ENCODE measurements at places on chromosomes 5 and 9. TPM values are rescaled to one million over a fixed set of nuclear protein-coding genes. Genes with fewer than 3 reads are reported as not detected.

The FIBCD1 gene
- not detected for total RNA-seq

DNA sequence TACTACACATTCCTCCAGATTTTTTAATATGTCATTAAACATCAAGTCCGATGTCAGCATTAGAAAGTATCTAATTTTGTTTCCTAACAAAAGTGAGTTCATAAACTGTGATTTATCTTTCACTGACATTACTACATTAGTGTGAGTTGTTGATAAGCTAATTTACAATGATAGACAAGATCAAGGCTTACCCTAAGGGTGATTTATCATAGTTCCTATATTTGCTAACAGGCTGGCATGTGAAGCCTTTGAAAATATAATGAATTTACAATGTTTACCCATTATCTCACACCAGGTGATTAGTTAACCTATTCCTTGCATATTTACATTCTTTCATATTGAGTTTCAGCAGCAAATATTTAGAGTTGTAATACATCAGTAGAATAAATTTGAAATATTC is 1096.9 kb upstream of the NUDT12 start:
- no peak for DNase-seq
- H3K27ac ChIP-seq = no peak overlapping the region
- no peaks in the 10 kb centered on the region for H3K36me3 ChIP-seq
- H3K4me3 ChIP-seq = no peak overlapping the region

DNA sequence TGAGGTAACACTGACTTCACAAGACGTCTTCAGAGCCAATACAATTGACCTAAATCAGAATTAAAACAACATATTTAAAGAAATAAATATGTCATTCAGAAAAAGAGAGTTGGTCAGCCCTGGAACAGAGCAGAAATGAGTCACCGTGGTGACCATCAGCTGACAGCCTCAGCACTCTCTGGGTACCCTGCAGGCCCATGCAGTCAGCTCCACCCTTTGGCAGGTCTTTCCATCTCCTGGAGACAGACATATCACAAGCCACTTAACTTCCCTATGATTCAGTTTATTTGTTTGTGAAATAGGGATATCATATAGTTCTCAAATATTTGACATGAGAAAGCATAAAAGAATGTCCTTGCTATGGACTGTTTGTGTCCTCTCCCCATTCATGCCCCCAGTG is 151.6 kb upstream of the MEF2C start:
- DNase-seq = no peak
- no peaks in the 10 kb centered on the region for H3K27me3 ChIP-seq
- no peak overlapping the region for H3K4me3 ChIP-seq
- H3K4me1 ChIP-seq = no peaks in the 10 kb centered on the region
- H3K27ac ChIP-seq = no peak overlapping the region

DNA sequence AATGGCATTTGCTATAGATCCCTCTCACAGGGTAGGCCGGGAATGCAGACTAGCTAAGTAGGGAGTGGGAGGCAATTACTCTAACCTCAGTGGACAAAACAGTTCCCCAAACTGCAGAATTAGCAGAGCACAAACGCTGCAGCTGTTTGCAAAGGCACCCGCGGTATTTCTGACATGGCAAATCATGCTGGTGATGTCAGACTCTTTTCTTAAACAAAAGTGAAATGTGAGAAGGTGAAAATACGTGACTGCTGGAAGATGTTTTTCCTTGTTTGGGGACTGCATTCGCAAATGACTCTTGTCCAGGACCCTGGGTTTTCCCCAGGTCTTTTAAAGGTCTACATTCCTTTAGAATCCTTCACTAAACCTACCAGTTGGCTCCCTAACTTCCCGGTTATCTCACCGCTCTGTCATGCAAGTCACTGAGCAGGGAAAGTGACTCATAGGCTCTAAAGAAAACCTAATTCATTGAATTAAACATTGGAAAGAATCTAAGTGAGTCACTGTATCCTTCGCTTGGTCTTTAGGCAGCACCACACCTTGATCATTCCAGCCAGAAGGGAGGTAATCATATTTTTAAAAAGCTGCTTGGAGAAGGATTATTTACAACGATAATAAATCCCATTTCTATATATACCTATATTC is 91.5 kb upstream of the DNAH5 start:
- H3K4me1 ChIP-seq = peaks cover 3% of the 10 kb centered on the region
- H3K27ac ChIP-seq = no peak overlapping the region
- H3K4me3 ChIP-seq = no peak overlapping the region
- DNase-seq = no peak
- H3K36me3 ChIP-seq = no peaks in the 10 kb centered on the region
- H3K27me3 ChIP-seq = peaks cover 10% of the 10 kb centered on the region

The NIM1K gene
- total RNA-seq = 3.2 TPM

- no peak overlapping the region for H3K4me3 ChIP-seq
- no peaks in the 10 kb centered on the region for H3K36me3 ChIP-seq
- H3K27me3 ChIP-seq = peaks cover 27% of the 10 kb centered on the region
- H3K4me1 ChIP-seq = no peaks in the 10 kb centered on the region
- DNase-seq = no peak
These were observed 5.5 kb upstream of the ENTREP1 start for GRCh38 chr9:69319324-69320025.

The PDE8B gene
- 0.47 TPM for total RNA-seq

DNA sequence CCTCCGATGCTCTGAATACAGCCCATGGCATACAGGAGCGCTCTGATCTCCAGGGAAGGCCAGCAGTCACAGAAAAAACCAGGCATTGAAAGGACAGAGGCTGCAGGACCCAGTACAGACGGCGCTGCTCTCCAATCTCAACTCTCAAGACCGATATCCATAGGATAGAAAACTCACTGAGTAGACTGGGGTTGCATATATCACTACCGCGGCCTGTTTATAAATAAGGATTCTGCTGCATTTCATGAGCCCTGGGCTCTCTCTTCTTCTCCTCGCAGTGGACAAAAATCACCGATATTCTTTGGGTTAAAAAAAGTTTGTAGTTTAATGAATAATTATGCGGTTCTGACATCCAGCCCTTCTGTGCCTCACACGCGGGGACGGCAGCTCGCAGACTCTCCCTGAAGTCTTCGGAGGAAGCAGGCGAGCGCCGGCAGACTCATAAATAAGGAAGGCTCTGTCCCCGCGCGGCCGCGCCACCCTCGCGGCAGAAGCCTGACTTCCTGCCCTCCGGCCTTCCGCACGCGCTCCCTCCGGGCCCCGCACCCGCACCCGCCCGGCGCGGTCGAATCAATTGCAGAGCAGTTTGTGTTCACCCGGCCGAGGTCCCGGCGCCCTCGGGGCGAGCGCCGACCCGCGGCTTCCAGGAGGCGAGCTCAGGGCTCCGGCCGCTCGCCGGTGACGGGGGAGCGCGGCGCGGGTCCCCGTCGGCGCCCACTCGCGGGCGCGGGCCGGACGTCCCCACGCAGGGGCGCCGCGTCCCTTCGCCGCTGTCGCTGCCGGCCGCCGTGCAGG is at the start of gene FAM78A:
FAM78A (minus strand) TSS at position 417 of the 795 bp plus-strand sequence; CDS start at position 86, 331 bp downstream.
- peaks cover 24% of the 10 kb centered on the region for H3K4me1 ChIP-seq
- H3K36me3 ChIP-seq = peaks cover 48% of the 10 kb centered on the region
- peak within 1 kb of the TSS; percentile 90 for H3K4me3 ChIP-seq

- H3K36me3 ChIP-seq = no peaks in the 10 kb centered on the region
- peaks cover 4% of the 10 kb centered on the region for H3K27me3 ChIP-seq
- H3K27ac ChIP-seq = no peak overlapping the region
- H3K4me1 ChIP-seq = no peaks in the 10 kb centered on the region
- no peak overlapping the region for H3K4me3 ChIP-seq
These were observed 239.8 kb downstream of the PBX3 start for GRCh38 chr9:125986966-125987365.

DNA sequence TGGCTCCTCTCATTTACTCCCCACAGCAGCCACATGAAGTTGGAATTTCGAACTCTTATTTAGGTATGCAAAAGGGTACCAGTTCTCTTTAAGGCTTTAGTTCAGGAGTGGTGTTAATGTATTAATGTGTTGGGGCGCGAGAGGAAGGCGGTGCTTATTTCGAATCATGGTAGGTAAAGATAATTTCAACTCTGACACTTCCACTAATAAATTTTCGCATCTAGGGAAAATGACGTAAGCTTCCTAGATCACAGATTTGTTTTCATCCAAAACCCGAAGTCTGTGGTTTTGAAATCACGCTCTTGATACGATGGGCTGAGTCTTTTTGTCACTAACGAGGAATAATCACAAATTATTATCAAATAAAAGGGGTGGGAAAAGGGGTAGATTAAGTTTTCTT is 681 bp downstream of the PPWD1 start:
- peak overlapping the region; percentile 98 for H3K27ac ChIP-seq
- no peak for DNase-seq
- H3K36me3 ChIP-seq = peaks cover 28% of the 10 kb centered on the region
- H3K27me3 ChIP-seq = no peaks in the 10 kb centered on the region

- peaks cover 29% of the 10 kb centered on the region for H3K27me3 ChIP-seq
- DNase-seq = no peak
- H3K4me3 ChIP-seq = peak overlapping the region; percentile 58
- H3K27ac ChIP-seq = no peak overlapping the region
- no peaks in the 10 kb centered on the region for H3K4me1 ChIP-seq
These were observed 31.9 kb upstream of the FANCC start for GRCh38 chr9:95349091-95350038.

DNA sequence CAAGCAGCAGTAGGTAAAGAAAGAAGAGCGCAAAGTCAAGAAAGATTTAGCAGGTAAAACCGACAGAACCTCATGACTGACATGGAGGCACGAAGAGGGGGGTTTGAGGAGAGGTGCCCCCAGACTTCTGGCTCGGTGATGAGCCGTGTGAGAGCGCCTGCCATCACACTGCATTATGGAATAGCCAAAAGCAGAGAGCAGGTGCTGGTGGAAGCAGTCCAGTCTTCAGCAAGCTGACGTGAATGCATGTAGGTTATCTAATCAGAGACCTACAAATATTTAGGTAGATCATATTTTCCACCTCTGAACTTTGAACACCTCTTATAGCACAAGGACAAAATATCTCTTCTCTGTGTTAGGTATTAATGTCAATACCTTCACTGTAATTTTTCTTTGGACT is 68.4 kb downstream of the RNF130 start:
- H3K4me1 ChIP-seq = peaks cover 23% of the 10 kb centered on the region
- DNase-seq = no peak
- no peak overlapping the region for H3K27ac ChIP-seq
- peaks cover 1% of the 10 kb centered on the region for H3K36me3 ChIP-seq
- H3K27me3 ChIP-seq = no peaks in the 10 kb centered on the region

DNA sequence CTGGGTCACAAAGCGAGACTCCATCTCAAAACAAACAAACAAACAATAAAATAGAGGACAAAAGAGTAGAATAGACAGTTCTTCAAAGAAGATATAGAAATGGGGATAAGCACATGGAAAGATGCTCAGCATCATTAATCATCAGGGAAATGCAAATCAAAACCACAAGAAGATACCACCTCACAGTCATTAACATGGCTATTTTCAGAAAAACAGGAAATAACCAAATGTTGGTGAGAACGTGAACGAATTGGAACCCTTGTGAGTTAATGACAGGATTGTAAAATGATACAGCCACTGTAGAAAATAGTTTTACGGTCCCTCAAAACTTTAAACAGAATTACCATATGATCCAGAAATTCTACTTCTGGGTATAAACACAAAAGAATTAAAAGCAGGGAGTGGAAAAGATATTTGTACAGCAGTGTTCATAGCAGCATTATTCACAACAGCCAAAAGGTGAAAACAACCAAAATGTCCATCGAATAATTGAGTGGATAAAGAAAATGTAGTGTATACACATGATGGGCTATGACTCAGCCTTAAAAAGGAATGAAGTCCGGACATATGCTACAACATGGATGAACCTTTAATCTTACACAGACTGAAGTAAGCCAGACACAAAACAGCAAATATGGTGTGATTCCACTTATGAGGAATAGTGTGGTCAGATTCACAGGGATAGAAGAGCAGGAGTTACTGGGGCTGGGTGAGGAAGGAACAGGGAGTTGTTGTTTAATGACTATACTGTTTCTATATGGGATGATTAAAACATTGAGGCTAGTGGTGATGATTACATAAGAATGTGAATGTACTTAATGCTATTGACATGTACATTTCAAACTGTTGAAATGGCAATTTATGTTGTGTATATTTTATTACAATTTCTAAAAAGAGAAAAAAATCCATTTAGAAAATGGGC is 19.7 kb downstream of the OR2V2 start:
- no peaks in the 10 kb centered on the region for H3K36me3 ChIP-seq
- no peak for DNase-seq
- H3K4me1 ChIP-seq = peaks cover 64% of the 10 kb centered on the region
- peaks cover 55% of the 10 kb centered on the region for H3K27me3 ChIP-seq
- H3K27ac ChIP-seq = peak overlapping the region; percentile 40

DNA sequence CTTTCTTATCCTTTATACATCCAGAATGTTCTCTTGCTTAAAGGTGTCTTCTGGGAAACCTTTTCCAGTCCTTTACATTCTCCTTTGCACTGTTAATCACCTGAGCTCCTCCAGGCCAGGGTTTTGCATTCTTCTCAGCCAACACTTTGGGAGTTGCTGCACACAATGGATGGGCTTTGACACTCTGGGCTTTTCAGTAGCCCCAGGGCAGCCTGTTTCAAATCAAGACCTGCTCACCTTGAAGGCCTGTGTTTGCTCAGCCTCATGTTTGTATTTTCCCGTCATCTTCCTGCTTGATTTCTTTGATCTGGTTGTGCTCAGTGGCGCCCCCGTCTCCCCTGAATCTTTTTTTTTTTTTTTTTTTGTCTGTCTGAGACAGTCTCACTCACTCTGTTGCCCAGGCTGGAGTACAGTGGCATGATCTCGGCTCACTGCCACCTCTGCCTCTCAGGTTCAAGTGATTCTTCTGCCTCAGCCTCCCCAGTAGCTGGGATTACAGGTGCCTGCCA is 41.0 kb downstream of the DMRT1 start:
- peaks cover 33% of the 10 kb centered on the region for H3K27me3 ChIP-seq
- no peak overlapping the region for H3K27ac ChIP-seq
- no peaks in the 10 kb centered on the region for H3K36me3 ChIP-seq
- peak; percentile 8 for DNase-seq

GRCh38 chr9:121485623-121486022 is 14.0 kb downstream of the GGTA1 start:
- no peaks in the 10 kb centered on the region for H3K36me3 ChIP-seq
- no peaks in the 10 kb centered on the region for H3K27me3 ChIP-seq
- no peak overlapping the region for H3K27ac ChIP-seq
- H3K4me3 ChIP-seq = no peak overlapping the region

GRCh38 chr9:137266162-137266527 is 11.0 kb downstream of the NELFB start:
- peaks cover 4% of the 10 kb centered on the region for H3K4me1 ChIP-seq
- H3K27ac ChIP-seq = no peak overlapping the region
- no peak for DNase-seq
- peaks cover 38% of the 10 kb centered on the region for H3K36me3 ChIP-seq
- H3K4me3 ChIP-seq = no peak overlapping the region

The PCDHGB1 gene
- not detected for total RNA-seq

The PTGR1 gene
- total RNA-seq = 1.8 TPM

- no peak for DNase-seq
- no peaks in the 10 kb centered on the region for H3K4me1 ChIP-seq
- no peaks in the 10 kb centered on the region for H3K27me3 ChIP-seq
- H3K36me3 ChIP-seq = no peaks in the 10 kb centered on the region
These were observed 153.5 kb upstream of the SH3GL2 start for GRCh38 chr9:17425384-17425783.

The FOXE1 gene
- not detected for total RNA-seq

The SLC6A19 gene
- total RNA-seq = not detected

- H3K27ac ChIP-seq = no peak overlapping the region
- H3K4me1 ChIP-seq = peaks cover 9% of the 10 kb centered on the region
- no peak overlapping the region for H3K4me3 ChIP-seq
- no peak for DNase-seq
- no peaks in the 10 kb centered on the region for H3K27me3 ChIP-seq
These were observed 11.4 kb upstream of the C5orf63 start for GRCh38 chr5:127084656-127085055.

The GTF3C5 gene
- total RNA-seq = 87.6 TPM
